ENCODE measurements at places on chromosomes 1 and 21.

GRCh38 chr1:3577711-3578432 lies 33.4 kb downstream of the MEGF6 start:
- no peak for DNase-seq

DNA sequence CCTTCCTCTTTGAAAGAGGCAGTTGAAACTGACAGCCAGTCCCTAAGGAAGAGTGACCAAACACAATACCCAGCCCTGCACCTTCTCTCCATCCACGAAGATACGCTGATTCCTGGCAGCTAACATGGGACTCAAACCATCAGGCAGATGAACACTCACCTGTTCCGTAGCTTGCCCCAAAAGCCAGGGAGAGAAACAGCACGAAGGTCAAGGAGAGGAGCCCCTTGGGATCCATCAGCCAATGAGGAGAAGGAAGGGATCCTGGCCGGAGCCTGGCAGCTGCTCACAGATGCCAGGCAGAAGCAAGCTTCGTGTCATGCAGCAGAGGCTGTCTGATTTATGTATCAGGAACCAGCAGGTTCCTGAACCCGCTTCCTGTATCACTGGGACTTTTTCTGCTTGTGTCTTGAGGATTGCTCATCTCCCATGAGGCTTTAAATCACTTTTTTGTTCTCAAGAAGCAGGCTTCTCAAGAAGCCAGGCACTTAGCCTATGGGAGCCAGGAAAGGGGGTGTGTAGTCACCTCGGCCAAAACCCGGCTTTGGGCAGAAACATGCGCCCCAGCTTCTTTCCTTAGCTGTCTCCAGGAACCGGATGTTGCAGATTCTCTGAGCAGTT lies at the start of gene SLAMF1:
Gene SLAMF1, minus strand, starts transcription at position 334 of the 618 bp plus-strand sequence. Its CDS starts 99 bp downstream, at position 235.
- no peak for DNase-seq

DNA sequence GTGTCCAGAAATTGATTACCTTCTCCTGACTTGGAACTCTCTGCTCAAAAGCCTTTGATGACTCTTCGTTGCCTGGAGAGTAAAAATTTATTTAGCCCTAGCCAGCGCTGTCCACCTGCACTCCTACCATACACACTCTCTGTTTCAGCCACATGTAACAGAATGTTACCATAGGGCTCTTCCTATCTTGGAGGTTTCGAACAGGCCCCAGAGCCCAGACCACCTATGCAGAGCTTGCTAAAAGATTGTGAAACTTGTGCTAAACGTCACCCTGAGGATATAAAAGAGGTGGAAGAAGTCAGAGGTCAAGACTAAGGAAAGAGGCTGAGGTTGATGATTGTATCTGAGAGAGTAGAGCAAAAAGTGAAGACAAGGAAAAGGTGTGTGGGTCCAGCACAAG lies 237.0 kb upstream of the HOOK1 start:
- no peak for DNase-seq

- DNase-seq, result no peak
These were observed 205.7 kb downstream of the USP25 start for GRCh38 chr21:15935530-15935929.

- DNase-seq, result no peak
These were observed 41.7 kb downstream of the SLC30A1 start for GRCh38 chr1:211537253-211537652.

DNA sequence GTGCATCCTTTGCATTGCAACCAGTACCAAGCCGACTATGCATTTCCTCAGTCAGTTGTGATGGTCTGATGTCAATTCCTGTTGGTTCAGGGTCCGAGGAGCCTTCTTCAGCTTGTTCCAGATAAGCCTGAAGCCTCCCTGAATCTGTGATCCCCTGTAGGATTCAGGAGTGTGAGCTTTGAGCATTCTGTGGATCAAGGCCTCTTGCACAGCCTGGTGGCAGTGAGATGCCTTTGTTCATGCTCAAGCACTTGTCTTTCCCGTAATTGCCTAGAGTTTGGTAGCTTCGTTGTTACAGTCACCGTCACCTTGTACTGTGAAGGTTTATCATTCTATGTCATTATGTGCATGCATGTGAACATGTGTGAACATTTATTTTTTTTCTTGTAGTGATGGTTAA lies 103.5 kb downstream of the PBX1 start:
- no peak for DNase-seq
